ENCODE measurements at places on chromosomes 3 and 15. TPM values are rescaled to one million over a fixed set of nuclear protein-coding genes. Genes with fewer than 3 reads are reported as not detected.

DNA sequence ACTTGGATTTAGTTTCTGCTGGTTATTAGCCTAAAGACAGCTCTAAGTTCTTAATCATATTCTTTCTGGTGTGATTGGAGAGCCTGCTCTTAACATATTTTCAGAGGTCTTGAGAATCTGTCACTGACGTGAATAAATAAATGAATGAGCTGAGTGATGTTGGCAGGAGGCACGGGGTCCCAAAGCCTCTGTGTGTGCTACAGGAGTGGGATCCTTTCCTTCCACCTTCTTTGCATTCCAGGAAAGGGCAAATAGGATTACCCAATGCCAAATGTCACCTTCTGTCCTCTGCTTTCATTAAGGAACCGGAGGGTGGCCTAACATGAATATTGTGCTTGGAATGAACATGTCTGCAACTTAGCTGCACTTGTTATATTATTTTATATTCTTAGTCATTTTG is 53.1 kb downstream of the CD47 start:
- H3K4me1 ChIP-seq: no peaks in the 10 kb centered on the region
- DNase-seq: no peak
- no peaks in the 10 kb centered on the region for H3K27me3 ChIP-seq
- no peak overlapping the region for H3K27ac ChIP-seq
- H3K36me3 ChIP-seq: peaks cover 17% of the 10 kb centered on the region

DNA sequence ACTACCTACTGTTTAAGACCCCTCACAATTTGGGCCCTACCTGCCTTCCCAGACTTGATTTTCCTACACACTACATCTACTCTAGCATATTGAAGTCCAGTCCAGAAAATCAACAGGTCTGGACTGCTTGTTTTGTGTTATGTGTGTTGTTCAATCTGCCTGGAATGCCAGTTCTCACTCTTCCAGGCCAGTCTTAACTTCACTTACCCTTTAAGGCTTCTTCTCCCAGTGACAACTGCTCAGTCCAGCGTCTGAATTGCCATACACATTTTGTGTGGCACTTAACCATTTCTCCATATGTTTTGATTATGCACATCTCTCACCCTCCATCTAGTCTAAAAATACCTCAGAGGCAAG is 1.1 kb downstream of the TICRR start:
- no peaks in the 10 kb centered on the region for H3K27me3 ChIP-seq
- no peaks in the 10 kb centered on the region for H3K36me3 ChIP-seq
- DNase-seq: no peak
- peak overlapping the region; percentile 91 for H3K4me3 ChIP-seq
- H3K27ac ChIP-seq: peak overlapping the region; percentile 61

DNA sequence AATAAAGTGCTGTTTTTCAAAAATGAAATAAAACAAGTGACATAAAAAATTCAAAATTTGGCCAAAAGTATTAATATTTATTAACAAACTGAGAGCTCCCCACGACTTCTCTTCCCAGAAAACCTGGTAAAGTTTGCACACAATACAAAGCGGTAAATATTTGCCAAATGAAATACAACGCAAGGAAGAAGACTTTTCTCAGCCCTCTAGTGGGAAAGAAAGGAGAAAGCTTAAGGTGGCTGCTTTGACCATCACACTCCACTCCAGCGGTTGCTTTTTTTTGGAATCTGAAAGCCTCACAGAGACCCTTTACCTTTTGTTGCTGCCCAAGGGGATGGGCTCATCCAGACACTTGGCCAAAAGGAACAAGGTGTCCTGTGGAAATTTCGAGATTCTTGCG is 1.1 kb upstream of the GK5 start:
- H3K36me3 ChIP-seq: no peaks in the 10 kb centered on the region
- H3K4me3 ChIP-seq: no peak overlapping the region
- no peak overlapping the region for H3K27ac ChIP-seq
- H3K4me1 ChIP-seq: peaks cover 11% of the 10 kb centered on the region
- no peak for DNase-seq

DNA sequence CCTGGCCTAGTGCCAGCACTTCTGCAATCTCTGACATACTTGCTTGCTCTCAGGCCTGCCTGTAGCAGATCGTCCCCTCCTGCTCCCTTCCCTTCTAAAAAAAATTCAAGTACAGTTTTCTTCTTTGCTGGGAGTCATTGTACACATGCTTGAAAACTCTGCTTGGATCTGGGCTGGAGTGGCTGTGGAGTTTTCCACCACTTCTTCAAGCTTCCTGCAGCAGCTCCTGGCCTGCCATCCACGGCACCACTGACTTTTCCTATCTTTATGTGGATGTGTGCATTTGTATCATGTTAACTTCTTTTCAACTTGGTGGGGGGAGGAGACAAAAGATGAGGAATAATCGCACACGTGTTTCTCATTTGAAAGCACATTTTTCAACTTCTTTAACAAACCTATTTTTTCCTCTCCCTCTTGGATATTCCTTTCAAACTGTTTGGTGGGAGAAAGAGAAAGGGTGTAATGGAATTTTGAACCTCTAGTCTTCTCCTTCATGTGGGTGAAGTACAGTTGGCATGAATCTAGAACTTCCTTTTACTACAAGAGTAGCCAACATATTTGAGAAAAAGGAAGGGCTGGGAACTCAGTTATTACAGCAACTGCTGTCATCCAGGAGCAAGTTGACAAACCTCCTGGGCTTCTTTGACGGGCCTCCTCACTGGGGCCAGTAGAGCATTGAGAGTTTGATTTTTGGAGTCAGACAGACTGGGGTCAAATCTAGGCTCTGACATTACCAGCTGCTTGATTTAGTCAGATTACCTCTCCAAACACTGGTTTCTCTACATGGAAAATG is 61.2 kb upstream of the LRTM1 start:
- H3K4me3 ChIP-seq: no peak overlapping the region
- no peaks in the 10 kb centered on the region for H3K4me1 ChIP-seq
- DNase-seq: no peak
- no peak overlapping the region for H3K27ac ChIP-seq
- H3K36me3 ChIP-seq: no peaks in the 10 kb centered on the region
- H3K27me3 ChIP-seq: no peaks in the 10 kb centered on the region

The STAB1 gene
- total RNA-seq: 7.6 TPM

- H3K27ac ChIP-seq: no peak overlapping the region
- no peak overlapping the region for H3K4me3 ChIP-seq
- H3K27me3 ChIP-seq: no peaks in the 10 kb centered on the region
- H3K4me1 ChIP-seq: peaks cover 22% of the 10 kb centered on the region
- no peak for DNase-seq
Observed at GRCh38 chr15:99571299-99571698, 5.5 kb downstream of the MEF2A start.

The PRR20G gene
- not detected for total RNA-seq
